ENCODE measurements at places on chromosomes 2 and 18. TPM values are rescaled to one million over a fixed set of nuclear protein-coding genes. Genes with fewer than 3 reads are reported as not detected.

GRCh38 chr2:237479747-237480146 is 7.3 kb upstream of the MLPH start:
- H3K4me1 ChIP-seq = 0 out of 2 replicates have a peak, but pooled peaks cover 4% of the 10 kb centered on the region
- H3K27me3 ChIP-seq = peaks cover 4% of the 10 kb centered on the region
- H3K4me3 ChIP-seq = no peak overlapping the region
- no peak for DNase-seq
- no peaks in the 10 kb centered on the region for H3K36me3 ChIP-seq

DNA sequence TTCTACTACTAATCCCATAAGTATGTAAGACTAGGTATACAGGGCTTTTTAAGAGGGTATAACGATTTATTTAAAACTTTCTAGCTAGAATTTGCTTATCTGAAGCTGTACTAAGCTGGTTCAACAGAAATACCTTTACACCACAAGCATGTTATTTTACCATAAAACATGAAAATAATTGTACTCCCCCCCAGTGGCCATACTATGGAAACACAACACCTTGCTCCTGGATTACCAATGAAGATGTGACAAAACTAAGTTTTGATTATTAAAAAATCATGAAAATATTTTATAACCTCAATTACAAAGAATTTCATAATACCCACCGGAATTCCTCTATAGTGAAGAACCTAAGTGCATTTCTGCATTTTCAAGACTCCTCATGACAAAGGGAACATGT is 27.3 kb downstream of the LPIN2 start:
- no peak overlapping the region for H3K27ac ChIP-seq
- H3K4me3 ChIP-seq = no peak overlapping the region
- no peaks in the 10 kb centered on the region for H3K27me3 ChIP-seq
- no peak for DNase-seq

GRCh38 chr2:102235491-102235890 is 48.7 kb downstream of the IL1RL2 start:
- no peaks in the 10 kb centered on the region for H3K4me1 ChIP-seq
- no peak overlapping the region for H3K4me3 ChIP-seq
- H3K27ac ChIP-seq = no peak overlapping the region
- no peaks in the 10 kb centered on the region for H3K36me3 ChIP-seq
- DNase-seq = peak; percentile 55
- H3K27me3 ChIP-seq = no peaks in the 10 kb centered on the region

DNA sequence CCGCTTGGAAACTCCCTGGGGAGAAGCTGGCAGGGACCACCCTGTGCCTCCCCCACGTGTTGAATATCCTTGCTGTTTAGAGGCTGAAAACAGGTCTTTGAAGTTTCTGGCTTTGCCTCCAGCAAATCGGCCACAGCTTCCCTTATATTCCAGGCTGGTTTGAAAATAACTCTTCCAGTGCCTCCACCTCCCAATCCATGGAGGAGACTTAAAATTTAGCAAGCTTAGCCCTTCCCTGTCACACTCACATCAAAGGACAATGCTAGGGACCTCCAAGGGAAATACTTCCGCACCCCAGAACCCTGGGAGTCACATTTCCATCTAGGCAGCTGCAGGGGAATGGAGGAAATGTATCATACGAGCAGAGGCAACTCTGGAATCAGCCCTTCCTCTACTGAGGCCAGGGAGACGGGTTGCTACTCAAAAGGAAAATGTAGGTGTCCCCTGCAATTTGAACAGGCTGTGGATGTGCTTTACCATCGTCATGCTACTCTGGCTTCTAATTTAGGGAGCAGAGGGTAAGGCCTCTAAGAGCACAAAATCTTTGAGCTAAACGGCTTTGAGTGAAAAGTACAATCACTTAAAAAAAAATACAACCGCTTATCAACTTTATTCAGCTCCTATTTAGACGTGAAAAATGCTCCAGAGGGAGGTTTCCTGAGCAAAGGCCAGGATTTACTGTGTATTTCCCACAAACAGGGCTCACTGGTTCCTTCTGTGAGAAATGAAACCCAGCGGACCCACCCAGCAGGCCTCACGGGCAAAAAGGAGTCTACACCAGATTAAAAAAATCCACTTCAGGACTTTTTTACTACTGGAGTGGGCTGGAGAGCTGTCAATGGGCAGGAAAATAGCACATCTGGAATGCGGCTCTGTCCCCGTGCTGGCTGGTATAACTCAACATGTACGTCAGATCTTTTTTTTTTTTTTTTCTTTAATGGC is 49.4 kb upstream of the PKDCC start:
- peaks cover 5% of the 10 kb centered on the region for H3K36me3 ChIP-seq
- no peak overlapping the region for H3K27ac ChIP-seq
- no peak for DNase-seq
- no peaks in the 10 kb centered on the region for H3K27me3 ChIP-seq
- no peak overlapping the region for H3K4me3 ChIP-seq
- H3K4me1 ChIP-seq = no peaks in the 10 kb centered on the region

DNA sequence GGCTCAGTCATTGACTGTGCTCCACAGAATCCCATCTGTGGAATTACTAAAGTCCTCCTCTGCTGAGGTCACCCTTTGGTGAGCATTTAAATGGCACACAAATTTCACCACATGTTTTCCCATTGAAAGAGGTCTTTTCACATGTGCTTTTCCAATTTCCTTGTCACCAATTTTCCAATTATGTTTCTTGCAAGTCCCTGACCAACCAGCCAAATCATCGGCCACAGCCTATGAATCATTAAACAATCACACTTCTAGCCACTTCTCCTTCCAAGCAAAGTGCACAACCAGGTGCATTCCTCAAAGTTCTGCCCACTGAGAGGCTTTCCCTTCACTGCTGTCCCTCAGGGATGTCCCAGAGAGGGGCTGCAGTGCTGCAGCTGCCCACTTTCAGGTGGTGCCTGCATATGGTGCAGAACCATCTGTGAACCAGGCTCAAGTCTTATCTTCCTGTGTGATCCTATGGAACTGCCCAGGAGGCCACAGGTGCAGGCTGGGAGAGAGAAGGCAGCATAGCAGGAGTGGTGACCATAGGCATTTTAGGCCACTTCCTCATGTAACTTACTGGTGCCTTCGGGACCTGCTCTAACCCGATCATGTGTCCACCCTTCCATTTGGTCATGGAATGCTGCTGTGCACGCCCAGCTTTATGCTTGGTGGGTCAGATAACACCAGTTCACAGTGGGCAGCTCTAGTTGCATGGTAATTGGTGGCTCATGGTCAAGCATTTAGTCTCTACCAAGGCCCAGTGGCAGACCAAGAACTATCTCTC is 153.0 kb downstream of the SEPTIN10 start:
- no peaks in the 10 kb centered on the region for H3K4me1 ChIP-seq
- H3K4me3 ChIP-seq = no peak overlapping the region
- no peaks in the 10 kb centered on the region for H3K27me3 ChIP-seq
- no peak for DNase-seq
- no peaks in the 10 kb centered on the region for H3K36me3 ChIP-seq

- no peak overlapping the region for H3K27ac ChIP-seq
- H3K4me3 ChIP-seq = no peak overlapping the region
- DNase-seq = no peak
- no peaks in the 10 kb centered on the region for H3K27me3 ChIP-seq
- no peaks in the 10 kb centered on the region for H3K4me1 ChIP-seq
These were observed 365.9 kb downstream of the LRRTM1 start for GRCh38 chr2:79938648-79939047.

DNA sequence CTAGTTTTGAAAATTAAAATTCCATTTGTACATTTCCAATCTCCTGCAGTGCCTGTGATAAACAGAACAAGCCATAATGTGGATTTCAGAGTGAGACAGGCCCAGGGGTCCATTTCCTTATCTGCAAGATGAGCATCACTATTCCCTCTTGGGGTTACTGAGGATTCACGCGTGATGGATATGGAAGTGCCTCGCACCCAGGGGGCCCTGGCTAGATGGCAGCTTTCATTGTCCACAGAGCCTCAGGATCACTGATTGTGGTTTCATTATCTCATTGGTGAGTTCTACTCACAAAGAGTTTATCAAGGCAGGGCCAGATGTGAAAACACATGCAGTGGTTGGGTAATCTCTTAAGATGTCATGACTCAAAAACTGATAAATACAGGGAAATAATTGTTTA is 11.6 kb downstream of the CNGA3 start:
- H3K4me3 ChIP-seq = no peak overlapping the region
- DNase-seq = no peak
- no peak overlapping the region for H3K27ac ChIP-seq
- H3K36me3 ChIP-seq = no peaks in the 10 kb centered on the region
- no peaks in the 10 kb centered on the region for H3K4me1 ChIP-seq

GRCh38 chr2:27085673-27086089 is 891 bp upstream of the KHK start:
- H3K27ac ChIP-seq = no peak overlapping the region
- DNase-seq = peak; percentile 71
- H3K4me1 ChIP-seq = no peaks in the 10 kb centered on the region
- H3K36me3 ChIP-seq = no peaks in the 10 kb centered on the region
- H3K4me3 ChIP-seq = peak overlapping the region; percentile 75

GRCh38 chr18:24790347-24790746 is 329.9 kb downstream of the HRH4 start:
- no peak overlapping the region for H3K4me3 ChIP-seq
- H3K4me1 ChIP-seq = no peaks in the 10 kb centered on the region
- no peaks in the 10 kb centered on the region for H3K27me3 ChIP-seq
- no peak overlapping the region for H3K27ac ChIP-seq

DNA sequence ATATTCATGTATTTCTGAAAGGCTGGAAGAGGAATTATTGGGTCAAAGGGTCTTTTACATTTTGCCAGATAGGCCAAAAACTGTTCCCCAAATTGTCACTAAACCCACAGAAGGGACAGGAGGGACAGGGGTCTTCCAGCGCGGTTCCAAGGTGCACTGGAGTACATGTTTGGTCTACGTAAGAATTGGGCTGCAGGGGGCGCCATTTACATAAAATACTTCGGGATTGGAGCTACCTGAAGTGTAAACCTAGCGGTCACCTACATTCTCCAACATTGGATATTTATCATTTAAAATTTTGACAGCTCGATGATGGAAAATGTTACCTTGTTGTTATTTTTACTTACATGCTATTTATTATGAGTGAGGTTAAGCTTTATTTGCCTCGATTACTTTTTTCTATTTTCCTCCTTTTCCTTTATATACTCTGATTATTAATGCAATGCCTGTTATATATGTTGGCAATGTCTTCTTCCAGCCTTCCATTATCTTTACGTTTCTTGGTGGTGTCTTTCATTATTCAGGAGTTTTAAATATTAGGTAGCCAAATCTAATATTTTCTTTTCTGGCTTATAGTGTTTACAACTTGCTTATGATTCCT is 43.0 kb upstream of the RAB6C start:
- H3K4me3 ChIP-seq = no peak overlapping the region
- no peak overlapping the region for H3K27ac ChIP-seq
- H3K27me3 ChIP-seq = no peaks in the 10 kb centered on the region
- DNase-seq = peak; percentile 55
- H3K36me3 ChIP-seq = no peaks in the 10 kb centered on the region
- no peaks in the 10 kb centered on the region for H3K4me1 ChIP-seq

DNA sequence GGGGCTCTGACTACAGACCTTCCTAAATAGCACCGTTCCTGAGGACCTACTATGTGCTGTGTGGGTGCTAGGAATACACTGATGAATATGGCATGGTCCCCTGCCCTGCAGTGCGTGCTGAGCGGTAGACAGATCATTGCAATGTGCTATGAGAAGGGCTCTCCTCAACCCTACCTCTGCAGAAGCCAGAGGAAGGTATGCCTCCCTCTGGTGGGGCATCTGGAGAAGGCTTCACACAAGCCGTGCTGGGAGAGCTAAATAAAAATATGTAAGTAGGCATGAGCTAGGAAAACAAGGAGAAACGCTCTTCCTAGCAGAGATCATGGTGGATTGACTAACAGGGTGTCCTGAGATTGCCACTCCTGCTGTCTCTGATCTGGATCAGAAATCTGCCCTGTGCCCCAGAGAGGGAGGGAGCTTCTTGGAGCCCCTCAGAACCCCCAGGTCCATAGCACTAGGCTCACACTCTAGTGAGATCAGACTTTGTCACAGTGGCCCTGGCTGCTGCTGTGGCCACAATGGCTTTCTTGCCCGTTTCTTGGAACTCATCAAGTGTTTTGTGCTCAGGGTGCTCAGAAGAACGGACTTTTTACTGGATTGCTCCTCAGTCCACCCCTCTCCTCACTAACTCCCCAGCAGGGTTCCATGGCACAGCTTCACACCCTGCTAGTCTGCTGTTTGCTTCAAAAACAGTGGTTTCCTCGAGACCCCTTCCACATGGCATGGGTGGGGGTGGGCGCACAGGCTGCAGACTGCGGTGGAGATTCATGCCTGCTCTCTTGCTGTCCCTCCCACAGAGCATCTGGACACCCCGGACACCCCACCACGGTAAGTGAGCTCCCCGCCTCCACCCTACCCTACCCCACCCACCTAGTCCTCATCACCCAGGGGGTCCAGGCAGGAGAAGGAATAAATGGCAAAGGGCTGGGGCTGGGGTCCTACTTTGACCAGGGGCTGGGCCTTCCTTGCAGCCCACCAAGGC is 14.2 kb downstream of the SIGLEC15 start:
- peak; percentile 72 for DNase-seq
- H3K4me3 ChIP-seq = no peak overlapping the region
- H3K4me1 ChIP-seq = 0 out of 2 replicates have a peak, but pooled peaks cover 4% of the 10 kb centered on the region
- H3K36me3 ChIP-seq = no peaks in the 10 kb centered on the region
- H3K27me3 ChIP-seq = peaks cover 4% of the 10 kb centered on the region

GRCh38 chr2:71989671-71990070 is 158.0 kb downstream of the CYP26B1 start:
- H3K36me3 ChIP-seq = no peaks in the 10 kb centered on the region
- H3K27ac ChIP-seq = no peak overlapping the region
- peaks cover 3% of the 10 kb centered on the region for H3K4me1 ChIP-seq
- no peak overlapping the region for H3K4me3 ChIP-seq
- no peaks in the 10 kb centered on the region for H3K27me3 ChIP-seq

DNA sequence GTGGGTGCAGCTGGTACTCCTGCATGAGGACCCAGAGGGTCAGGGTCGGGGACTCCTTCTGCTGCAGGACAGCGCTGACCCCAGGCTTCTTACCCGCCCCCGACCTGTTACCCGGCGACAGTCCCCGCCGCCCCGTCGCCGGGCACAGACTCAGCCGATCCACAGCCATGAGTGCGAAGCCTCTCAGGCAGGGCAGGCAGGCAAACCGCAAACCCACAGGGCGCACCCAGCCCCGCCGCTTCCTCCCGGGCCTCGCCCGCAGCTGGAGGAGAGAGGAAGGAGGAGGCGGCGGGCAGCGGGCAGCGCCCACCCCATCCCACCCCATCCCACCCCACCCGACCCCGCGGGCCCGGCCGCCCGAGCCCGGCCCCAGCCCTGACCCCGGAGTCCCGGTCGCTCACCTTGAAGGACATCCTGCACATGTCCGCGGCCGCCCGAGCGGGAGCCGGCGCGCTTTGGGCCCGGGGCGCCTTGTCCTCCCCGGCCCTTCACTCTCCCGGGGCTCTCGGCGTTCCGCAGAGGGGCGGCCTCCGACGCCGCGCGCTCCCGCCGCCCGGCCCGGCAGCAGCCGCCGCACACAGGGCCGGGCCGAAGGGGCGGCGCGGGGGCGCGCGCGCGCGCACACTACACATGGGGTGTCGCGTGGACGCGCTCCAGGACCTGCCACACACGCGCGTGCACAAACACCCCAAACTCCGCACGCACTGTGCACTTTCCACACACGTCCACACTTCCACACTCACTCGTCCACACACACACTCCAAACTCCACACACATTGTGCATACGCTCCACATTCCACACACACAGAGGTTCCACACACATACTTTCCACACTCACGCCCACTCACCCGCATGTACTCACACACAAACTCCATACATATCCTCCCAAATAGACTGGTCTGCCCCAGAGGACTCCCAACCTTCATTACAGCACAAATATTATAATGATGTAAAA is at the start of gene ANKRD29:
TSS of gene ANKRD29 (minus strand) at position 603 of the 955 bp plus-strand sequence. CDS start at position 422, 181 bp downstream.
- H3K36me3 ChIP-seq = no peaks in the 10 kb centered on the region
- DNase-seq = peak; percentile 46
- no peaks in the 10 kb centered on the region for H3K27me3 ChIP-seq
- H3K27ac ChIP-seq = no peak within 1 kb of the TSS
- H3K4me3 ChIP-seq = peak within 1 kb of the TSS; percentile 64
- H3K4me1 ChIP-seq = peaks cover 7% of the 10 kb centered on the region

Gene SERPINB12
- not detected for total RNA-seq

Gene GKN1
- not detected for total RNA-seq

Measured in H9 (cell line).